Stimulated activated CD4-positive, alpha-beta T cell treated with anti-CD3 and anti-CD28 coated beads, Interleukin-1b, Interleukin-23, amount 100 ng/mL, for 1 hour (primary cell): ENCODE measurements at places on chromosomes 3 and 15.
A peak's percentile ranks its signal among the peaks of the same experiment; 100 is the strongest.

DNA sequence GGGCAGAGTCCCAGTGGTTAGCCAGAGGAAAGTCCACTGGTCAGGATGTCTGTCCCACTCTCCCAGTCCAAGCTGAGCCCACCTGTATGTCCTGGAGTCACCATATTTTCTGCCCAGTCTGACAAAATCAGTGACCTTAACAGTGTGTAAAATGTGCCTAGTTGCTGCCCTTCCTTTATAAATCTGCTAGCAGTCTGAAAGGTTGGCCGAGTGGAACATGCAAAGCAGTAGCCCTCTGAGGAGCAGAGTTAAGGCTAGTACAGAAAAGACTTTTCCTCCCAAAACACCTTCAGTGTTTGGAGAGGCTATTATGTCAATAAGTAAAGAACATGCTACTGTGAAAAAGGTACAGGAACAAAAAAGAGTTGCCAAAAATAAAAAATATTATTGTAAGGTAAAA lies 15.3 kb downstream of the TTC21A start:
- DNase-seq: no peak

DNA sequence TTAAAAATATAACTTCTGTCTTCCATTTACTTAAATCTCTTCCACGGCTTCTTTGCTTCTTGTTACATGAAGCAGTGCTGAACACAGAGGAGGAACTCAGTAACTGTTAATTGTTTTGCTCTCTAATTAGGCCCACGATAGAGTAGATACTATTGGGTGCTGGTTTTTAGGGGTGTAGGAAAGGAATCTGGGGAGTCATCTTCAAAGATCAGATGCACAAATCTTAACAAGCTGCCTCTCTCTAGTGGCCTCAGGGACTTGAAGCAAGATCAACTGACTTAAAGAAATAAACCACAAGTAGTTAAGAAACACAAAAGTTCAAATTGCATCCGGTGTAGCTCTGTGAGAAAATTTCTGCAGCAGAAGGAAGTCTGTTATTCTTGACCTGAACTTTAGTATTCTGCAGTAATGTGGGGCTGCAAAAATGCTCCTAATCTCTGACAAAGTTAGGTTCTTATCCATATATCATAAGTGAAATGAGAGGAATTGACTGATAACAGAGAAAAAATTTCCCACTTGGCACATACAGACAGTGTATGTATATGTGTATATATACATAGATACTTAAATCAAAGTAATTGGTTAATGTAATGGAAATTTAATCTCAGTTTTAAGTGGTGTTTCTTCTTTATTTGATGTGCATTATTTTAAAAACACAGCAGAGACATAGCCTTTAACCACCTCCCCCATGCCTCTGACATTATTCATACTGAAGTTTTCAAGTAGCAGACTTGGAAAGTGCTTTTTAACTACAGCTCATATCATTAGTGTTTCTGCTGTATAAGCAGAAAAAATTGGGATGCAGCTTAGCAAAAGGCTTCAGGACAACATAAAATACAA lies 51.8 kb downstream of the CHST2 start:
- no peak for DNase-seq

DNA sequence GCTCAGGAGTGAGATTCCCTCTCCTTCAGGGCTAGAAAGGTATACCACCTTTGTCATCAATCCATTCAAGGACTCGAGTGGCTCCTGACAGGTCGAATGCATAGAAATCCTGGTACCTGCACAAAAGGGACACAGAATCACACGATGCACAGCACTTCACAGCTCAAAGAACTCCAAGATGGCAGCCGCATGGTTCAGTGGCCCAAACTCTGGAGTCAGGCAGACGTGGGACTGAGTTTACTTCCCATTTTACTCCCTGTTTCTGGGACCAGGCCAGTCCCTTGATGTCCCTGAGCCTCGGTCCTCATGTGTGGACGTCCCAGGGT lies 536 bp downstream of the WDR73 start:
- no peak for DNase-seq

- DNase-seq: no peak
Observed at GRCh38 chr3:110126065-110126464, 788.7 kb upstream of the DPPA4 start.

DNA sequence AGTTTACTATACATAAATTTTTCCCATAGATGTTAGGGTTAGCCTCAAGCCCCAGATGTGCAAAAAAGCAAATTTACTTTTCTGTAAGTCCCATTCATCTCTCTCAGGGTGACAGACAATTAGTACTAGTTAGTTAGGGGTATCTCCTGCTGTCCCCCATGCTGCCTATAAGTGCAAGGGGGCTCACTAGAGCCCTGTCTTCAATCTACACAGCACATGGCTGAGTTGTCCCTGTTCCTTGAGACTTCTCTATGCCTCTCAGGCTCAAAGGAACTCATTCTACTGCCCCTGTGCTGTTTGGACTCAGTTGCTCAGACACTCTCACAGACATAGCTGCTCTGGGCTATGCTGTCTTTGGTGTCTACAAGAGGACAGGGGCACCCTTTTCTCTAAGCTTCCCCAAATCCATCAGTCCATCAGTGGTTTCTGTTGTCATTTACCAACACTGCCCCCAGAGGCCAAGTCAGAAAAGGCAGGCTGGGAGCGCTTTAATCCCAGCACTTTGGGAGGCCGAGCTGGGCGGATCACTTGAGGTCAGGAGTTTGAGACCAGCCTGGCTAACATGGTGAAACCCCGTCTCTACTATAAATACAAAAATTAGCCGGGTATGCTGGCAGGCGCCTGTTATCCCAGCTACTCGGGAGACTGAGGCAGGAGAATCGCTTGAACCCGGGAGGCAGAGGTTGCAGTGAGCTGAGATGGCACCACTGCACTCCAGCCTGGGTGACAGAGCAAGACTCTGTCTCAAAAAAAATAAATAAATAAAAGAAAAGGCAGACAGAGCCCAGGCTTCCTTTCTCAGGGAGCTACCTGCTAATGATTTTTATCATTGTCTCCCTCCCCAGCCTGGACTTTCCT lies 31.4 kb upstream of the PRTG start:
- DNase-seq: no peak

- peak; percentile 79 for DNase-seq
Observed at GRCh38 chr15:65184868-65185717, at the start of gene CLPX. TSS of gene CLPX (minus strand) at chr15:65185342. CDS start at chr15:65185153, 189 bp downstream.

DNA sequence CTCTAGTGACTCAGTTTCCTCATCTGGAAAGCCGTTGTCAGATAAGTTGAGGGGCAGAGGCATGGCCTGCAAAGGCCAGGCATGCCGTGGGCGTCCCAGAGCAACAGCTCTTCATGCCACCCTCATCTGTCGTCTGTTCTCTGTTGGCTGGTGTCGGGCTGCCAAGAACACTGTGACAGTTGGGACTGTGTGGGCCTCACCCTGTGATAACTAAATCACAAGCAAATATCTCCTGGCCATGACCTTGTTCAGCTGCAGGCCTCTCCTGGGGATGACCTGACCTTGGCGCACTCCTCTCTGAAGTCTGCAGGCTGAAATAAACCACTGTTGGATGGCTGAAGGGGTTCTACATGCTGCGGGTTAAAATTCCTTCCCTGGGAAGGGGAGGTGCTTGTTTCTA lies 145.9 kb downstream of the SHQ1 start:
- DNase-seq: no peak

- DNase-seq: no peak
Observed at GRCh38 chr3:140899363-140899762, 42.3 kb upstream of the SLC25A36 start.

DNA sequence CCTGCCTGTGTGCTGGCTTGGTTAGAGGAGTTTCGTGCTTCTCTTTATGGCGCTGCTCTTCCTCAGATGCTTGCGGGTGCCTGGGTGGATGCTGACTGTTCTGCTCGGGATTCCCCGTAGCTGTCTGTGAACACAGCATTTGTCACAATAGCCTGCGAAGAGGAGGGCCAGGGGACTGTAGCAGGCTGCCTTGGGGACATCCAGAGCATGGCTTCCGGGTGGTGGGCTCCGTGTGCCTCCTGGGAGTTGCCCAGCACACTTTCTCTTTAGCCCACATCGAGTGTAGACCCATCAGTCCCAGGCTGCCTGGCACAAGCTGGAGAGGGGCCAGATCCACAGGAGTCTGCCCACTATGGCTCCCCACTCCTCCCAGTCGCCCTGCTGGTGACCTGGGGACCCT lies 22.4 kb downstream of the LRRK1 start:
- no peak for DNase-seq
